ENCODE measurements at places on chromosomes 13 and 19.

GRCh38 chr13:41299316-41300094 is 11.6 kb upstream of the NAA16 start:
- DNase-seq = no peak

- no peak for DNase-seq
Observed at GRCh38 chr19:801030-801860, 4.0 kb downstream of the PTBP1 start.

- DNase-seq = no peak
Observed at GRCh38 chr19:42497492-42498168, 30.7 kb downstream of the CEACAM1 start.

GRCh38 chr19:39568604-39569003 is 28.6 kb upstream of the EID2 start:
- DNase-seq = no peak

DNA sequence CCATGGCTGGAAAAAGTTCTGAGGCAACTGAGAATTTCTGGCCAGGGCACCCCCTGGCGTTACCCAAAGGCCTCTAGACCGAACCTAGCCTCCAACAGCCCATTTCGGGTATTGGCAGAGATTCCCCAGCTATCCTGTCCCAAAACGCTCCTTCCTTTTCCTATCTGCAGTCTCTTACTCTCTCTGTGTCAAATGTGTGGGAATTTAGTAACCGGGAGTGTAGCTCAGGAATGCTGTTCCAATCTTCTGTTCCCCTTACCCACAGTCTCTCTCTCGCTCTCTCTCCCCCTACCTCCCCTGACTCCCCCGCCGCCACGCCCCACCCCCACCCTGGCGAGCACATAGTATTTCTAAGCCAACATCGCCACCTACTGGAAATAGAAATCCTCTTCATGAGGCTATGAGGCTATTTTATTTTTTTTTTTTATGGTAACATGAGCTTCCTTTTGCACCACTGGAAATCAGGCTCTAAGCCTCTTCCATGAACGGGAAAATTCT is 27.0 kb downstream of the OXGR1 start:
- DNase-seq = no peak

DNA sequence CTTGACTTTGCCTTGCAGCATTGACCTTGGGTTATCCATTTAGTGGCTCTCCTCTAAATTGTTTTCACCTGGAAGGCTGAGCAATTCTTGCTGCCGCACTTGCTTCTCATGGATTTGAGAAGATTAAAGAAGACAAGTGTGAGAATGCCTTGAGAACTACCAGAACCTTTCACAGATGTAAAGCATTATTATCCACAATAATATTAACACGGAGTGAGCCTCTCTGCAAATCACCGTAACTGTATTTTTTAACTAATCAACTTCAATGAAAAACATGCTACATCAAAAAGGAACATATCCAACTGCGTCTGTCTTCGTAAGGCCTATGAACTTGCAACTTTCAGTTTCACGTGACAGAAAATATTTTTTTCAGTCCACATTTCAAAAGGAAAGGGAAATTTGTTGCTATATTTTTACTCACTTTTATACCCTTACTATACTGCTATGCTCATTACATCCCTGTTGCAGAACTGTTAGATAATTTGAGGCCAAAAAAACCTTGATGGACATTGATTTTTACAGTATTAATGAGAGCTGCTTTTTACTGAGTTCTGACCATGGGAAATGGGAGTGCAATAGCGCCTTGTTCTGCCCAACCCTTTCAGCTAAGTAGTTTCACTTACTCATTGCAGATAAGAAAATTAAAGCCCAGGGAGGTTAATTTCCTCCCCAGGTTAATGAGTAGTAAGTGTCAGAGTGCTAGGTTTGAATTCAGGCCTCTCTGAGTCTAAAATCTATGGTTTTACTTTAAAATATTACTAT is 93.8 kb upstream of the RAP2A start:
- no peak for DNase-seq

DNA sequence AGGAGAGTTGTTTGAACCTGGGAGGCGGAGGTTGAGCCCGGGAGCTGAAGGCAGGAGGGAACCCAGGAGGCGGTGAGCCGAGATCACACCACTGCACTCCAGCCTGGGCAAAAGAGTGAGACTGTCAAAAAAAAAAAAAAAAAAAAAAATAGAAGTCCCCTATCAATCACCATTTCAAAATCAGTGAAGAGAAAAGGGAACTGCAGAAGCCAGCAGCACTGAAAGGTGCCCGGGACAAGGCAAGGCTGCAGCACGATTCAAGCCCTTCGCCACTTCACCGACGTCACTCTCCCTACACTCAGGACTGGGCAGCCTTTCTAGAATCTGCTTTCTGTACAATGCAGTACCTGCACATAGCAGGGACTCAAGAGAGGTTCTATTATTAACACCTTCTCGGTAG is 21.9 kb upstream of the USP12 start:
- DNase-seq = no peak
